Non-pigmented ciliary epithelial cell (primary cell): ENCODE measurements at places on chromosomes 3 and 15.

- DNase-seq, result peak; percentile 50
These were observed 140.7 kb upstream of the MEF2A start for GRCh38 chr15:99424978-99425656.

DNA sequence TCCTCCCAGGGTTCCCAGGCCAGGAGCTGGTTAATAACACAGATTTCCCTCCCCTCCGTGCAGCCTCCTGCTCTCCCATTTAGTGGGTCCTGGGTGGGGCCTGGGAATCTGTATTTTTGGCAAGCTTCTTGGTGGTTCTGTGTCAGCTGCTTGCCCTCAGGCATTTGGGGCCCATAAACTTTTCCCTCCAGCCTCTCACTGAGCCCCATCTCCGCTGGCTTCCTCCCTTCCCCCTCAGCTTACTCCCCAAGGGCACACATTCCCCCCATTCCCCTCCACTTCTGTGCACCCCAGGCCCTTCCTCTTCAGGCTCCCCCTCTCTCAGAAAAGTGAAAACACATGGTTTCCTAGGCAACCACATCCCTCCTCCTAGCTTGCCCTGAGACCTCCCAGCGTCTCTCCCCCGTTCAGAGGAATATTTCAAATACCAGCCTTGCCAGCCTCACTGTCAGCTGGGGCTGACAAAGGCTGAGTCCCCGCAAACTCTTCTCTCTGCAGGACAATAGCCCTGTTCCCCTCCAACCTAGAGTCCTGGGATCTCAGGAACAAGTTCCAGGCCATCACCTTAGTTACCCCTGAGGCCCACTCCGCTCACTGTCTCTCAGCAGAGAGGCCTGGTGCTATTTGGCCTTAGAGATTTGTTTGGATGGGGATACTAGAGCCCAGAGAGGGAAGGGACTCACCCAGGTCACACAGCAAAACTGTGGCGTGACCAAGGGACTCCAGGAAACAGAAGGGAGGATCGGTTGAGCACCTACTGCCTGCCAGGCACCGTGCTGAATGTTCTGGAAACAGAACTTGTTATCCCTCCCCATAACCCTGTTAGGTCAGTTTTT lies 44.6 kb upstream of the SMAD6 start:
- no peak for DNase-seq

DNA sequence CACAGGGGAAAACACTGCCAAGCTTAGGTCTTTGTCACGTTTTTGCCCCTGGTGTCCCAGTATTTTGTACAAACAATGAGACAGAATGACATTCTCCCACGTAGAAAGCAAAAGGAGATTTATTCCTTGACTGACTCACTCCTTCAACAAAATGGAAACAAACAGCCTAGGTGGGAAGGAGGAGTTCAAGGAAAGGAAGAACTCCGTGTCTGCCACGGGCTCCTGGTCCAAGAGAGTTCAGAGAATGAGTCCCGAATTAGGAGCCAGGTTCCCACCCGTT lies 8.1 kb downstream of the TLE3 start:
- DNase-seq, result no peak

DNA sequence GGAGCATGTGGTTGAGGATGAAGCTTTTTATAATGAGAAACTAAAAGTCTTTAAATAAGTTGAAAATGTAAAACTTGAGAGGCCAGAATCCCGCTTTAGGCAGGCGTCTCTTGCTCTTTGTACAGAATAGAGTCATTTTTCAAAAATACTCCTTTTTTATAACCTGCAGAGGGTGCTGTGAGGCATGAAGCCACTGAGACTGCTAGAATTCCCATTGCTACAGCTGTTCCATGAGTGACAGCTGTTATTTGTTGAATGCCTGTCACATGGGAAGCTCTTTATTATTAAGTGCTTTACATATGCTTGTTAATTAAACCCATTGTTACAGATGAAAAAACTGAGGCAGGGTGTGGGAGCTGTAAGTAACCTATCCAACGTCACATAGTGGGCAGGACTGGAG lies 18.5 kb downstream of the MINAR1 start:
- no peak for DNase-seq

DNA sequence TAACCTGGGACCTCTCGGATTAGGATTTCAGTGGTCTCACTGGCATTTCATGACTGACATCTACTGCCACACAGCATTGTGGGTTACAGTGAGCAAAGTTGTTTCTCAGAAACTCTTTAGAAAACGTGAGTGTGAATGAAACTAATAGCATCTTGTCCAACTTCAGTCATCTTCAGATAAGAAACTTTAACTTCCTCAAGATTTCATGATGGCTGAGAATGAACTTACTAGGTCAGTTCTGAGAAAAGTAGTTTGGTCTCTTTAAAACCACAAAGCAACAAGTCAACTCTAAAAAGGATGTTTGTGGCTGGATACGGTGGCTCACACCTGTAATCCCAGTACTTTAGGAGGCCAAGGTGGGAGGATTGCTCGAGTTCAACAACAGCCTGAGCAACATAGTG lies 14.2 kb upstream of the HOMER2 start:
- DNase-seq, result no peak

- no peak for DNase-seq
These were observed 16.6 kb downstream of the TEX264 start for GRCh38 chr3:51687431-51688205.

DNA sequence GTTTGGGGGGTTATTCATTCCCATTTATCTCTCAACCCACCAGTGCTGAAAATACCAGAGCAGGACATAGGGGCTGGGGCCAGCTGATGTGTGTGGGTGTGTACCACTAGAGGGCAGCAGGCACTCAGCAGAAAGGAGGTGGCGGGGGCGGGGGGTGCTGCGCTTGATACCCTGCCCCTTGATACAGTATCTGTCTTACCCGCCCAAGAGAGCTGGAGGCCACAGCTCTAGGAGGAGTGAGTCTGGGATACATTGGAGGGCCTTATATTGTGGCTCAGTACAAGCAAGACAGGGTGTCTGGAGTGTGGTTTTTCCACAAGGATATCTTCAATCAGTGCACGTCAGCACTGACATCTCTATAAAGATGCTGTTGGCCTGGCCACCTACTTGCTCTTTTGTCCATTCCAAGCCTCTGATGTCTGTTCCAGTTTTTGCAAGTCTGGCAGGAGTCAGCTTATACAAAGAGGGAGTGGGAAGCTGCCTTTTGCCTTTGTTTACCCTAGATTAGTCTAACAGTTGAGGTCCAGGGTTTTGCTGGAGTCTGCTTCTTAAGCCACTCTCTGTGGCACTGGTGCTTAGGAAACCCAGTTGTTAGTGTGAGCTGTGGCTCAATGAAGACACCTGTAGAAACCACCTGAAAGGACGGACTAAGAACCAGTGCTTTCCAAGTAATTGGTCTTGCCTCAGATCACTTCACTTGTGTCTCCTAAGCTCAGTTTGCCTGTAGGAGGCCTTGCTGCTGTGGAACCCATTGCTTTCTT lies 1.5 kb upstream of the RBM15B start:
- no peak for DNase-seq

DNA sequence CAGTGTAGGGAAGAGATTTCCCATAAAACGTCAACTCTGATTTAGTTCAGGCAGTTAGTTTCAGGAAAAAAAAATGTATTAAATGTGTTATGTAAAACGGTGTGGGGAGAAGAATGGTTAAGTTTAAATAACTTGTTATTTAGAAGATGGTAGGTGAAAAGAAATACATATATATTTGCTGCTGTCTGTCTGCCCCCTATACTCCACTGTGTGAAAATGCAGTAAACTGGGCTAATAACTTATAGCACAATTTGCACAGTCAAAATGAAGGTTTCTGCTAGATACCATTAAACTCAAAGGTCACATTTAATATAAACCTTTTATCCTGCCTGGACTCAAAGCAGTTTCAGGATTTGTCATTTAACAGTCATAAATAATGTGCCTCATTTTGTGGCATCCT lies 515.0 kb downstream of the FGF12 start:
- no peak for DNase-seq

DNA sequence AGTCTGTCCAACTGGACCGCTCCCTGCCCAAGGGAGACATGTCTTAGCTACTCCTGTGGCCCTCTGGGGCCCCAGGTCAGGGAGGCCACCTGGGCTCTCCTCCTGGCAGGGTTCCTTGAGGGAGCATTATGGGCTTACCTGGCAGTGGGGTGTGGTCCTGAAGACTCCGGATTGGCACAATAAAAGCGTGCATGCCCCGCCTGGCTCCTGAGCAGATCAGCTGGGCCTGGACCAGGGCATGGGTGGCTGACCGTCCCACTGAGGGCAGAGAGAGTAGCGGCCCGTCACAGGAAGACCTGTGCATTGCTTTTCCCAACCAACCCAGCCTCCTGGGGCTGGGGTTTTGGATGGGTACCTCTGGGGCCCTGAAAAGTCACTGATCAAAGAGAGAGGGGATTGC lies 5.4 kb downstream of the ACOX2 start:
- no peak for DNase-seq

DNA sequence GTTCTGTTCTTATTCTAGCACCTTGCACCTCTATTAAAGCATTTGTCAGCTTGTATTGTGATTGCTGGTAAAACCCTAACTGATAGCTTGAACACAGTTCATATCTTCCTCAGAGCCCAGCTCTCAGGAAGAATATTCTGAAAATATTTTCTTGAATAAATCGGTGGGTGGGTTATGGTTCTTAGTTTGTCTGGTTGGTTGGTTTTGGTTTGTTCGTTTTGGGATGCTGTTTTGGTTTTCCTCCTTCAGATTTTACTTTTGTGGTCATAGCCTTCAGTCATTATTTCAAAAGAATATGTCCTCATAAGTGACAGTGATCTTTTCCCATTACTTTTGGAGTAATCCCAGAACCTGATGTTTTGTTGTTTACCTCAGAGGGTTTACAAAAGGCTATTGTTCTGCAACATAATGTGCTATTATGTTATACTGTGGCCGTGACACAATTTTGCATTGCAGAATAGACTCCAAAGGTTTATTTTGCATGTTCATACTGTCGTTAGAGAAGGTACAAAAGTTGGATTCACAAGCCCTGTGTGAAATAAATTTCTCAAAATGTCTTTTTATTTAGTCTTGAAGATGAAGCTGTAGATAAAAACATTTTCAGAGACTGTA lies 2.7 kb upstream of the TMEM87A start:
- DNase-seq, result no peak

DNA sequence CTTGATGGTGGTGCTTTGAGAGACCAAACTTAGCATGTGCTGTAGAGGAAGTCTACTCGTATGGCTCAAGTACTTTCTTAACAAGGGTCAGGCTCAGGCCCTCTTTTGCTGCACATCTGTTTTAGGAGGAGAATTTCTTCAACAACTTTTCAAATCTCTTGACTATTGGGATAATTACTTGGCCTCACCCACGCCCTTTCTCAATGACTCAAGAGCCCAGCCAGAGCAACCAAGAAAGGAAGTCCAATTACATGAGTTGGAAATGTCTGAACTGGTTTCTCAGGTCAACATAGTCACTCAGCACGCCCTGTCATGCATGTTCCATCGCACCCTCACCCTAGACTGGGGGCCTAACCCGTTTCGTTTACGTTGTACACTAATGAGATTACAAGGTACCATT lies 44.8 kb upstream of the UMPS start:
- no peak for DNase-seq

GRCh38 chr15:78942741-78943140 lies 2.1 kb downstream of the CTSH start:
- no peak for DNase-seq

DNA sequence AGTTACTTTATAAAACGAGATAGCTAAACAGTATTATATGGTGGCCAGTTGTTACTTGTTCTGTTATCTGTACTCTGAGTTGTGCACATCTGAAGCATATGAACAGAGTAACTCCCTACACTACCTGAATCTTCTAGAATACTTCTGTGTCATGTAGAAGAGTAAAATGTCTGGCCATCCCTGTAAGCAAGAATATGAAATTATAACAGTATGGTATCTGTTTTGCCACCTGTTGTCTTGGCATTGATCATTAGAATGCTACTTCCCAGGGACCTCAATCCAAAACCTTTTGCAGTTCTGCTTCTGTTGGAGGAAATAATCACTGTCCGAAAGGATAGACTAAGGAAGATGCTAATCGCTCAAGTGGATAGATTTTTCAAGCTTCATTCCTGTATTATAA lies 1.9 kb downstream of the TEX9 start:
- no peak for DNase-seq

DNA sequence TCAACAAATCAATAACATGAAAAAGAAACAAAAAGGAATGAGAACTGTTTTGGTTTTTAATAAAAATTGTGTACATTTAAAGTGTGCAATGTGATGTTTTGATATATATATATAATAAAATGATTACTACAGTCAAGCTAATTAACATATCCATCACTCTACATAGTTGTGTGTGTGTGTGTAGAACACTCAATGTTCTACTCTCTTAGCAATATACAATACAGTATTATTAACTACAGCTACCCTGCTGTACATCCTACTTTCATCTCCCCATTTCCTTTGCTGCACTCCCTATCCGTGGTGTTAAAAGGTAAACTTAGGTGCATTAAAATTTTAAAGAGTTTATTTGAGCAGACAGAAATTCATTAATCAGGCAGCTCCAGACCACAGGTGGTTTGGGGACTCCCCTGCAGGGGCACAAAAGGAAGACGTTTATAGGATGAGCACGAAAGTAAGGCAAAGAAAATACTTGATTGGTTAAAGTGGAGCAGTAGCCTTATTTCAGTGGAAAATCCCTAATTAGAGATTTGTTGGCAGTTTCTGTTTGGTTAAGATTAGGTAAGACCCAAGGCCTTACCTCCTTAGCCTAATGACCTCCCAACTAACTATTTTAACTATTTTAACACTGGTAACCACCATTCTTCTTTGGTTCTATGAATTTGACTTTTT lies 61.8 kb upstream of the SNRK start:
- no peak for DNase-seq

- no peak for DNase-seq
These were observed 20.9 kb downstream of the SPPL2A start for GRCh38 chr15:50744601-50745000.

DNA sequence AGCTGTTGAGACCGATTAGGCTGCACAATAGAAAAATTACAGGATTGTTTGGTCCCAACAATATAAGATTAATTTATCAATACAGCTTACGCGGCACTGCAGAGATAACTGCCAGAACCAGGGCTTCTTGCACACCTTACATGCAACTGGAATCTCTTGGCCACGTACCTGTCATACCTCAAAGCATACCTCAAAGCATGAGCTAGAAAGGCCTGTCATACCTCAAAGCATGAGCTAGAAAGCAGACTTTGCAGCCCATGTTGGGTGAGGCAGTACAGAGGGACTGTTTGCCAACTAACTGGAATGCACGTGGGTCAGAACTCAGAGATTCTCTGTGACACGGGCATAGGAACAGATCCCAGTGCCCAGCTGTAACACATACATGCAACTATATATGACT lies 34.7 kb downstream of the NTRK3 start:
- DNase-seq, result no peak

- no peak for DNase-seq
These were observed 549 bp downstream of the TRH start for GRCh38 chr3:129974833-129975704.

- no peak for DNase-seq
These were observed 11.8 kb upstream of the HDC start for GRCh38 chr15:50277370-50277769.

DNA sequence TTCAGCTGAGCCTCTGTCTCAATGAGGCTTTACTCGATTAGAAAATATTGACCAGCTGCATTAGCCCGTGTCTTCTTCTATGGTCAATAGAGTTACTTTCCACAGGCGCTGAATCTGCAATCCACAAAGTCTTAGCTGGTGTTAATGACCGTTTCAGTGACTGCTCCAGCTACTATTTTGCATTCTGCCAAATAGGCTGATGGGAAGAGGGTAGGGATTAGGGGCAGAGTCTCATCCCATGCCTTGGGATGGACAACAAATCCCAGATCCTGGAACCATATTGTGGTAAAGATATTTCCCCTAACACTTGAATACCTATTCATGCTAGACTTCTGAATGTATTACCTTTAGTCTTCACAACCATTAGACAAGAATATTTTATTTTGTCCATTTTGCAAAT lies 29.5 kb upstream of the MAGI1 start:
- DNase-seq, result no peak

GRCh38 chr15:84033793-84034553 lies 201.6 kb upstream of the GOLGA6L4 start:
- DNase-seq, result no peak
